Suppressor macrophage treated with lipopolysaccharide for 4 hours (primary cell): ENCODE measurements at places on chromosomes 4 and X.

DNA sequence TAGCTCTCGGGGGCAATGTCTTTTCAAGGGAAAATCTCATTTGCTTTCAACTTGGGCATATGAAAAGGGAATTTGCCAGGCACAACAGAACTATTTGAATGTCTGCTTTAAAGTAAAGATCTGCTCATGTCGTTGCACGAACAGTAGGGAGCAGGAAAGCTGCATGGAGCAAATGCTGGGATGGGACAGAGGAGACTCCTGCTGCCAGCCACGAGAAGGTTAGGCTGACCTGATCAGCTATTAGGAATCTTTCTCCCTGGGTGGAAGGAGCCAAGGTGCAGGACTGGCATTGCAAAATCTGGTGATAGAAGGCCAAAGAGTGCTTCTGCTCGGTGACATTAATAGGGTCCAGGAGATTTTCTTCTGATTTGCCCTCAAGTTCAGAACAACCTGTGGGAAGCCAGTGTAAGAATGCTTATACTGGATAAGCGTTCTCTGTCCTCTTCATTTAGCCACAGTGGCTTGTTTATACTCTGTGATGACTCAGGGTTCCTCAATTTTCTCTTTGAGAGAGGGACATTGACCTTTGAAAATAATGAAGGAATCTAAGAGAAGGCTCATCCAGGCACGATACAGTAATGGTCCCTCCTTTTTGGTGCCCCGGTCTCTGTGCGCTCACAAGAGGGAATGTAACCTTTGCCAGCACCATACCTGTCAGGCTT lies 22.9 kb downstream of the FHL1 start:
- no peak for DNase-seq

DNA sequence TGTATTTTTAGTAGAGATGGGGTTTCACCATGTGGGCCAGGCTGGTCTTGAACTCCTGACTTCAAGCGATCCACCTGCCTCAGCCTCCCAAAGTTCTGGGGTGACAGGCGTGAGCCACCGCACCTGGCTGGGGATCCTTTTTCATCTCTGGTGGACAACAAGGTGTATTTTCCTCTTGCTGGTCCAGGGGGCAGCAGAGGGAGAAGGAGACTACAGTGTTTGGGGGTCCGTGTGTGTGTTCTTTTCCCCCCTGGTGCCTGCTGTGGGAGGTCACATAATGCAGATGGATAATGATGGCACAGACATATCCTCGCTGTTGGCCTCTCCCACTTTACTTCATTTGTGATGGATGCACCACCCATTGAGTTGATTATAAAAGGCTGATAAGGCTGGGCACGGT lies 39.0 kb upstream of the CD99 start:
- DNase-seq = no peak

GRCh38 chr4:16250661-16251365 lies 24.5 kb upstream of the TAPT1 start:
- no peak for DNase-seq

GRCh38 chr4:8754634-8755589 lies 116.7 kb downstream of the HMX1 start:
- no peak for DNase-seq

- DNase-seq = no peak
Measured at GRCh38 chr4:185542626-185543315, 7.5 kb upstream of the PDLIM3 start.

GRCh38 chrX:52811065-52811625 lies at the start of gene XAGE5:
XAGE5 (plus strand) TSS chrX:52811287; CDS start chrX:52812567, 1,280 bp downstream.
- no peak for DNase-seq

DNA sequence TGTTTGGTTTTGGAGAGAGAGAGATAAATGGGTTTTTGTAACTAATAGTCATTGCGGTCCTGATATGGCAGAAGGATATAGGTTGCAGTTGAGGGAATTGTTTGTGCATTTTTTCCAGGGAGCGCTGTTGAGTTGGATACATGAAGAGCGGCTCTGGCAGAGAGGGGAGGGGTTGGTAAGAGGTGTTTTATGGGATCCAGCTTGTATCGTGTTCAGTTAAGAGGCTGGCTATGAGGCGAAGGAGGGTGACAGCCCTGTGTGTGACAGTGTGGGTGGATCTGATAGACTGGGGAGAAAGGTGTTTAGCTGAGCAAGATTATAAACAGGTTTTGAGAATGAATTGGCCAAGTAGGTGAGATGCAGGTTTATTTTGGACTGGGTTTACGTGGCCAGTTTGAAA lies 1.5 kb downstream of the SPANXN4 start:
- DNase-seq = no peak
